CD4-positive, alpha-beta T cell treated with Interleukin-21 for 1 hour (primary cell): ENCODE measurements at places on chromosomes 16 and 17.

DNA sequence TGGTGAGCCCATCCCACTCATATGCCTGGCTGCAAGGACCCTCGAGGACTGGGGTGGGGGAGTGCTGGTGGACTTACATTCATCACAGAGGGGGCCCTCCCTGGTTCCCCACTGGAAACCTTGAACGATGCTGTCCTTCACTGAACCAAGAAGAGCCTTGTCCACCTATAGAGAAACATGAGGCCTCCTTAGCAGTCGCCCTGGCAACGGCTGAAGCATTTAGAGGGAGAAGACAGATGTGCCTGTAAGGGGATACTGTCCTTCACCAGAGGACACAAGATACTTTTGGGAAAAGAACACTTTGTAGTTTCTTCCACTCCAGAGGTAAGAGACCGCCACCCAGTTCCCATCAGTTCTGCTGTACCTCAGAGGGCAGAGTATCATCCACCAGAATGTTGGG is 6.5 kb downstream of the HIGD1B start:
- DNase-seq = no peak

- DNase-seq = peak; percentile 25
These were observed 11.0 kb downstream of the GPRC5C start for GRCh38 chr17:74442670-74443515.

DNA sequence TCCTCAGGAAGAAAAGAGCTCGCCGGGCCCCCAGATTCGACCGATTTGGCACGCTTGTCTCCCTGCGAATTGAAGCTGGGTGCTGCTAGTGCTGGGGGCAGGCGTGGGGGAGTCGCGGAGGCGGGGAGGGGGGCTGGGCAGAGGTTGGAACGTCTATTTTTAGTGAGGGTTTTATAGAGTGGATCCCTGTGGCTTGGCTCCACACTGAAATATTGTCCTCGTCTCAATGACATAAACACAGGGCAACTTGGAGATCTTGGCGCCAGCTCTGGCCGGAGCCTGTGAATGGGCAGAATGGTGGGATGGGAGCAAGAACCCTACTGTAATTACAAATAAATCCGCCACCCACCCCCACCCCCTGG is 15.7 kb upstream of the NOG start:
- DNase-seq = no peak

DNA sequence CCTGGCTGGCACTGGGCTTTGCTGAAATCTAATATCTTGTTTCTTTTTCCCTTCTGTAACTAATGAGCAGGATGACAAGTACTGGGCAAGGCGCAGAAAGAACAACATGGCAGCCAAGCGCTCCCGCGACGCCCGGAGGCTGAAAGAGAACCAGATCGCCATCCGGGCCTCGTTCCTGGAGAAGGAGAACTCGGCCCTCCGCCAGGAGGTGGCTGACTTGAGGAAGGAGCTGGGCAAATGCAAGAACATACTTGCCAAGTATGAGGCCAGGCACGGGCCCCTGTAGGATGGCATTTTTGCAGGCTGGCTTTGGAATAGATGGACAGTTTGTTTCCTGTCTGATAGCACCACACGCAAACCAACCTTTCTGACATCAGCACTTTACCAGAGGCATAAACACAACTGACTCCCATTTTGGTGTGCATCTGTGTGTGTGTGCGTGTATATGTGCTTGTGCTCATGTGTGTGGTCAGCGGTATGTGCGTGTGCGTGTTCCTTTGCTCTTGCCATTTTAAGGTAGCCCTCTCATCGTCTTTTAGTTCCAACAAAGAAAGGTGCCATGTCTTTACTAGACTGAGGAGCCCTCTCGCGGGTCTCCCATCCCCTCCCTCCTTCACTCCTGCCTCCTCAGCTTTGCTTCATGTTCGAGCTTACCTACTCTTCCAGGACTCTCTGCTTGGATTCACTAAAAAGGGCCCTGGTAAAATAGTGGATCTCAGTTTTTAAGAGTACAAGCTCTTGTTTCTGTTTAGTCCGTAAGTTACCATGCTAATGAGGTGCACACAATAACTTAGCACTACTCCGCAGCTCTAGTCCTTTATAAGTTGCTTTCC is 56.0 kb downstream of the HLF start:
- no peak for DNase-seq

DNA sequence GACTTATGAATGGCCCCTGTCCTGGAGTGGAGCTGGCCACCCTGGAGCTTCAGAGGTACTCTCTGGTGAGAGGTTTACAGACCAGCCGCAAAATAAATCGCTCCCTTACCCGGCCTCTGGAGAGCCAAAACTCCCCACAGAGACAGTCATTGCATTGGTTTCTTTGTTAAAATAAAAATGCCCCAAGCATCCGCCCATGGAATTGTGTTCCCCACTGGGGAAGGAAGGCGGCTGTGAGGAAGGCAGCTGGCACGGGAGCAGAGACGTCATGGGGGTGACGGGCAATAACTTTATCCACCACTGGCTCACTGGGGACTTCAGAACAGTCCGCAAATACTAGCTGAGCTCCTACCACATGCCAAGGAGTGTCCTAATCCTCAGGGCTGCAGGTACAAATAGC is 266.2 kb upstream of the FOXF1 start:
- no peak for DNase-seq

DNA sequence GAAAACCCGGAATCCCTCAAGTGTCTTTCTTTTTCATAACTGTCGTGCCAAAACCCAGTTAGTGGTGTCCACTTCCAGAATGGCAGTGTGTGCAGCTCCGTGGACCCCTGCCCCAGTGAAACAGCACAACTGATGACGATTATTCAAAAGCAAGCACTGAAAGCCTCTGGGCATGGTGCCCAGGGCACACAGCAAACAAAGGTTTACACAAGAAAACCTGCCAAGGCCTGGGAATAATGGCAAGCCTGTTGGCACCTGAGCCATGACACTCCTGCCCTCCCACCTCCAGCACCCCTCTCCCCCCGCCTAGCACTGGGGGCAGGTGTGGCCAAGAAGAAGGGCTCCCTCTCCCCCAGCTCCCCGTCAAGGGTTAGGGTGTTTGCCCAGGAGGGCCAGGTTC is 2.8 kb downstream of the PKMYT1 start:
- DNase-seq = no peak

- no peak for DNase-seq
These were observed 17.6 kb downstream of the PEMT start for GRCh38 chr17:17573912-17574311.

- no peak for DNase-seq
These were observed 5.4 kb downstream of the C17orf58 start for GRCh38 chr17:67990909-67991308.

GRCh38 chr17:27808628-27809027 is 8.3 kb upstream of the NOS2 start:
- peak; percentile 2 for DNase-seq

DNA sequence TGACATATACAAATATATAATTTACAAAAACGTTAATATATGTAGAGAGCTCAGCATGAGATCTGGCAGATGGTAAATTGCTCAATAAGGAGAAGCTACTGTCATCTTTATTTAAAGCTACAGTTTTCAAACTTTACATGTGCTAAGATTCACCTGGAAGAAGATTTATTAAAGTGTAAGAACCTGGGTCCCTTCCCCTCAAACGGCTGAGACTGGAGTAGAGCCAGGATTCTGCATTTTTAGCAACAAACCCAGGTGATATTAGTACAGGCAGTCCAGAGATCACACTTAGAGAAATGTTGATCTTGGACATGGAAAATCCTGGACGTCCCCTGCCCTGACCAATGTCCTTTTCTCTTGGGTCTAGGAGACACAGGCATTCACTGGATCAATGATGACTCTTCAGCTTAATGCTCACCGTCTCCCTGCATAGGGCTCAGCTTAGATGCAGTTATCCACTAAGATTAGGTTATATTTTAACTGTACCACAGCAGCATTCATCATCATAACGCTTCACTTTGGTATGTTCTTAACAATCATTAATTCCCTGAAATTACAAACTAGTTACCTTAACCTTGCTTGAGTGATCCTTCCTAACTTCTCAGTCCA is 20.4 kb downstream of the CDR2 start:
- DNase-seq = no peak

GRCh38 chr16:87367529-87367928 is 16.0 kb downstream of the FBXO31 start:
- DNase-seq = no peak

DNA sequence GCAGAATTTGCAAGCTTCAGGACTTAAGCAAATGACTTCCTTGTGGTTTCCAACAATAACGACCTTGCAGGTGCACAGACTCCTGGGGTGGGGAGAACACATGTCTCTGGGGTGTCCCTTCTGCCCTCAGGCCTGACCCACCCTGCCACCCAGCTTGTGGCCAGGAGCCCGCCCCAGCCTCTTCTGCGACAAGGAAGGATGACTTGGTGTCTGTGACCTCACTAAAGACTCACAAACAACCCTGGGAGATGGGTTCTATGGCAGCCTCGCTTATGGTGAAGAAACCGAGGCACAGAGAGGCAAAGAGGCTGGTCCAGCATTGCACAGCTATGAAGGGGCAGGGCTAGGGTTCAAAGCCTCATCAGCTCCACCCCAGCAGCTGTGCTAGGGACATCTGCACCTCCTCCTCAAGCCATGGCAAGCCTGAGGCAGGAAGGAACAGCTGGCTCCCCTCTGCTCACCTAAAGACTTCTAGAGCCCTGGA is 2.6 kb downstream of the ATP2A3 start:
- DNase-seq = peak; percentile 23

GRCh38 chr17:78316867-78317789 is 42.7 kb downstream of the SOCS3 start:
- DNase-seq = no peak

- DNase-seq = no peak
These were observed 143.7 kb downstream of the PMP22 start for GRCh38 chr17:15121426-15121825.

GRCh38 chr16:57644383-57645014 is 16.1 kb downstream of the ADGRG1 start:
- DNase-seq = no peak

DNA sequence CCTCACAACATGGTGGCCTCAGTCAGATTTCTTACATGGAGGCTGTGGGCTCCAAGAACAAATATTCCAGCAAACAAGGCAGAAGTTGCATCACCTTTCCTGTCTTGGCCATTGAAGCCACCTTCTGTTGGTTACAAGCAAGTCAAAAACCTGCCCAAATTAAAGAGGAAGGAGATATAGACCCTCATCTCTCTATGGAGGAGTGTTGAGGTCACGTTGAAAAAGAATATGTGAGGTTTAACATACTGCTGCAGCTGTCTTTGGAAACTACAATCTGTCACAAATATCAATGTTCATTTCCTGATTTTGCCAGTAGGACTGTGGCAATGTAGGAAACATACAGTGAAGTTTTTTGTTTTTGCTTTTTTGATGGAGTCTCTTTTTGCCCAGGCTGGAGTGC is 211.4 kb downstream of the COPRS start:
- DNase-seq = no peak

GRCh38 chr17:14489986-14490385 is 189.1 kb downstream of the HS3ST3B1 start:
- no peak for DNase-seq

DNA sequence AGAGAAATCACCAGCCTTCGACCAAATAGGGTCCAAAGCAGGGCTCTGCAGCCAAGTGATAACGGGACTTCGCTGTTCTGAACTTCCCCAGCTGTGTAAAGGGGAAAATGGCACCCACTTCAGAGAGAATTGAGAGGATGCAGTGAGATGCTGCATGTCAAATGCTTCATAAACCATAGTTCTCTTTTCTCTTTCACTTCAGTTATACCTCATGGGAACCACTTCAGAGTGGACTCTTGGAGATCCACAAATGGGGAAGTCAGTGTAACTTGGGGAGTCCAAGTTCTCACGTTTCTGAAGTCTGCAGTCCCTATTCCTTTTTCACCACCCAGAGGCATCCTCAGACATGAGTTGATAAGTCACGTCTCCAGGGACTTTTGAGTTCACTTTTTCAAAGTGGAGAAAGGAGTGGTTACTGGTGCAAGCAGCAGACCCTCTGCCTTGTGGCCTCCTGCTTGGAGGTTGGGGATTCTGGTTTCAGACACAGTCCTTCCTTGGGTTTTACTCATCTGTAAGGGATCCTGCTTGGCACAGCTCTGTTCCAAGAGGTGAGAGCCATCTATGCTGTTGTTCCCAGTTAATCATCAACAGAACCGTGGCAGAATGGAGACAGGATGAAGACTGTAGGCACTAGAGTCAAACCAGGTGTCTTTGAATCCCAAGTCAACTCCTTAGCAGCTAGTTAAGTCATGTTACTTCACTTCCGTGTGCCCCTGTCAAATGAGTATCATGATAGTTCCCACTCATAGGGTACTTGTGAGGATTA is 123.4 kb upstream of the NOL11 start:
- no peak for DNase-seq

DNA sequence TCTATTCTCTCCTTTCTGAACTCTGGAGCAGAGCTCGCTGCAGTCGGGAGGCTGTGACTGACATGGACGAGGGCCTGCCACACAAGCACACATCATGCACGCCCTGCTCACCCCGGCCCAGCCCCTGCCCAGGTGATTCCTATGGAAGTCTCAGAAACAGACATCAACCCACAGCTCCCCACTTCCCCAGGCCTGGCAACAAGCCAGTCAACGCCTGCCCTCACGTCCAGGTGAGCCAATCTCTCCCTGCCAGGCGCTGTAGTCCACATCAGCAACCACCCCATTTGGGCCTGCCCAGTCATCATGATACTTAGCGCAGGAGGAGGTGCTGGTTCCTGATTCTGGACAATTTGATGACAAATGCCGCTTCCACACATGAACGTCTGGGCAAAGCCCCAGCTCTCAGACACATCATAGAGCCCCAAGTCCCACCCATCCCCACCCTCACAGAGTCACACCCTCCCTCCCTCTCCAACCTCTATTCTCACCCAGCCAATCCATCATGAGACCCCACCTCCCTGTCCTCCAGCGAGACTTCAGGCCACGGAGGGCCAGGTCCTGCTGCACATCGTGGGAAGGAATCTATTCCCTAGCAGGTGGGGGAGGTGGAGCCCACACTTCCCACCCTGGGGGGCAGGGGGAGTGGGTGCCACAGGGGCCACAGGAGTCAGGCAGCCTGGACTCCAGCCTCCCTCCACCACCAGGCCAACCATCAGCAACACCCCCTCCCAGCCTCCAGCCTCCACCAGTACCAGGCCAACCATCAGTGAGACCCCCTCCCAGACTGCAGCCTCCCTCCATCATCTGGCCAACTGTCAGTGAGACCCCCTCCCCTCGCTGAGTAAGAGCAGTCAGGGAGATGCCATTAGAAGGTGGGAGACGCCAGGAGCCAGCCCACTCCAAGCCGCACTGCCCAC is 33.7 kb upstream of the GSG1L start:
- DNase-seq = no peak

GRCh38 chr16:89052191-89052889 is 41.3 kb upstream of the ACSF3 start:
- DNase-seq = no peak

GRCh38 chr16:64964126-64964540 is 157.7 kb downstream of the CDH11 start:
- DNase-seq = no peak

GRCh38 chr17:903691-904481 is 75.7 kb downstream of the NXN start:
- no peak for DNase-seq
